ENCODE measurements at places on chromosomes 5 and 9.

DNA sequence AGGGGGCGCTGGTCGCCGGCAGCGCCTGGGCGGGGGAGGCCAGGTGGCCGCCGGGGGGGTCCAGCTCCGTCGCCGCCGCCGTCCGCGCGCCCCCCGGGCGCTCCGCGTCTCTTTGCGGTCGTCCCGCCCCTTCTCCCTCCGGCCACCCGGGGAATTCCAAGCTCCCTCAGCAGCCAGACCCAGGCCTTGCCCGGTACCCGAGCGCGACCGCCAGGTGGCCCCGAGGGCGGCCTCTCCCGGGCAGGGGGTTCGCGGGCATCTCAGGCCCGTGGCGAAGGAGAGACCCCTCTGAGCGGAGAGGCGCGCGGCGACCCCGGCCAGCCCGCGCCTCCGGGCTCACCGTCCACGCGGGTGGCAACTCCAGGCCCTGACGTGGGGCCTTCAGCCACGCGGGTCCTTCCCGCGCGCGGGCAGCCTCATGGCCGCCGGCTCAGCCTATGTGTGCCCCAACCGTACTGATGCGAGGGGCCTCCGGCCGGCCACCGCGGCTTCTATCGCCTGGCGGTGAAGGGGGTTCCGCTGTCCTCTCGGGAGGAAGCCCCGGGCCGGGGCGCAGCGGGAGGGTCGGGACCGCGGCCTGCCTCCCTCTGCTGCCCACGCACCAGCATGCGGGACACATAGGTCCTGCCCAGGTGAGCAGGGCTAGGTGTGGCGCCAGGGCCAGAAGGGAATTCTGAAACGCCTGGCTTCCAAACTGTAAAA lies 529 bp upstream of the NRARP start:
- DNase-seq = no peak

- no peak for DNase-seq
These were observed 123.3 kb upstream of the SLC12A2 start for GRCh38 chr5:127960270-127960691.

- no peak for DNase-seq
These were observed 478.4 kb downstream of the ACTL7B start for GRCh38 chr9:108377382-108377781.

DNA sequence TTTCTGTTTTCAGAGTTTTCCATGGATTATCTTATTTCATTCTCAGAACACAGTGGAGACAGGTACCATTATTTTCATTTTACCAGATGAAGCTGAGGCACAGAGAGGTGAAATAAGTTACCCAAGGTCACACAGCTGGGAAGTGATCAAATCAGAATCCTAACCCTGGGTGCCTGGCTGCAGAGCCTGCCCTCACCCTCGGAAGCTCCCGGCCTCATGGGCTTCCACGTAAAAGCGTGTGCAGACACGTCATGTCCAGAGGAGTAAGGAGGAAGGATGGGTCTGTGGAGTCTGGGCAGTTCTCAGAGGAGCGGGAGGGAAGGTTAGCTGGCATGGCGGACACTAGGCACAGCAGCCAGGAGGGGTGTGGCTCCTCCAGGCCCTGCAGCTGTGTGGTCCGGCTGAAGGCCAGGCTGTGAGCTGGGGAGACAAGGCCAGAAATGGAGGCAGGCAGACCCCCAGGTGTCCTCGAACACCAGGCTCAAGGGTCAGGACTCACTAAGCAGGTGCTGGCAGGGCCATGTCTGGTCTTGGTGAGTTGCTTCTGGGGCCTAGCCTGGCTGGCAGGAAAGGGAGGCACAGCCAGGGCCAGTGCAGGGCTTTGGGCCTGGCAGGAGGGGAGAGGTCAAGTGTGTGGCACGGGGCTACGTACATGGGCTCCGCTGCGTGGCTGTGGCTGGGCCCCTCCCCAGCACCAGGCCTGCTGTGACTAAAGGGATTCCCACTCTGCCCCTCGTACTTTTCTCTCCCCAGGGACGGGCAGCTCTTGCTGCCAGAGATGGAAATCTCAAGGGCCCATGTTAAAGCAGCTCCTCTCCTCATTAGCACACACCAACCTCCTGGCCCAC lies 5.6 kb downstream of the TBC1D9B start:
- peak; percentile 46 for DNase-seq

GRCh38 chr5:150527808-150528207 lies 19.9 kb downstream of the NDST1 start:
- DNase-seq = no peak

DNA sequence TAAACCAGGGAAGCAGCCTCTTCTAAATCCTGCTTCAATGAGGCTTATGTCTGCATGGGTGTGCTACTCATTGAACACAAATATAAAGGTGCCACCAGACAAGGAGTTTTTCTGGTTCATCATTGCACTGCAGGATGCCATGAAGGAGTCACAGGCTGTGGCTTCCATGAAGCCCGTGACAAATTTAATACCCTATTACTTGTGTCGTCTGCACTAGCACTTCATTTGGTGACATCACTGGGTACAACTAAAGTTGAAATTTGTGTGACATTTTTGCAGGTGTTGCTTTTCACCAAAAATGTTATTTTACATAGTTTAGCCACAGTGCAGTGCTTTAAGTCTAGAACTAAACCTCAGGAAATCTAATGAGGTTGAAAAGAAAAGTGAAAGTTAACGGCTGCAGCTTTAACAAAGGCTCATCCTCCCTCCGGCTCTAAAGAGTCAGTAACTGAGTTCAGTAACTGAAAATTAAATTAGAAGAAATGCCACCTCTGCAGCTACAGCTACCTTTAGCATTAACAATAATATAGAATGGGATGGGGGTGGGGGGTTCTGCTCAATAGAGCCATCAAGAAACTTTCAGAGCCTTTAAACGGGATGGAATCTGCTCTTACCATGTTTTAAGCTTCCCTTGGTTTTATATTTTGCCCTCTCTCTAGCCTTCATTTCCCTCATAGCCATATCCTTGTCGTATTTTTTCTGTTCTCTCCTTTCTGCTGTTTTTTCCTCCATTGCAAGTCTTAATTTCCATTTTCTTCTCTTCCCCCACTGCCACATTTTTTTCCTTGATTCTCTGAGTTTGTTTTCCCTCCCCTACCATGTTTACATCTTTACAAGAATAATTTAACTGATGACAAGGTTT lies 233.8 kb upstream of the TMEM161B start:
- DNase-seq = no peak

GRCh38 chr9:135275163-135275562 lies 187.7 kb downstream of the OLFM1 start:
- DNase-seq = no peak

- no peak for DNase-seq
These were observed 50.1 kb upstream of the FBXL17 start for GRCh38 chr5:108432024-108432423.
